ENCODE measurements at places on chromosomes 1 and 21.
A peak's percentile ranks its signal among the peaks of the same experiment; 100 is the strongest.

DNA sequence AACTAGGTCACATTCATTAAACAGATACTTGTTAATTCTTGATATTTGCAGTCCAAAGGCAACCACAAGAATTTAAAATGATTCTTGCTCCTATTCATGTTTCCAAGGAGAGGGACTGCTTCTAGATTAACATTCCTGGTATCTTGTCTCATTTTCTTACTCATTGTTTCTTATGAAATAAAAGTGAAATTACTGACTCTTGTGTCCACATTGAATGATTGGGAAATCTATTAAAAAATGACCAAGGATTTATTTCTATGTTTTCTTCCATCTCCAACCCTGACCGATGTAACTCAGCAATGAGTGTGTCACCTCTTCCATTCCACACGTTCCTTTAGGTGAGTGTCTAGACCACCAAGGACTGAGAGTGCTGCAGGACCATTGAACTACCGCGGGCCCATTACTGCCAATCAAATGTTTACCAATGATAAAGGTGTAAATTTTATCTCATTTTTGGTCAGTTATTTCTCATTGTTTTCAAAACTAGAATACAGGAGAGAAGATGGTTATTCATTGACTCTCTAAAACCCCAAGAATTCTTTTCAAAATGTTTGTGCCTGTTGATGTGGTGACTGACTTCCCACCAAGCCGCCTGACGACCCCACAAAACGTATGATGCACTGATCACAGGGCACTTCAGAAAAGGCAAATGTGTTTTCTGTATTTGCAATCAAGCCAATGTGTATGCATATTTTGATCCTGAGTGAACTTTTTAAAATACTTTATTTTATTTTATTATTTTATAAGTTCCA lies 414.6 kb upstream of the PTBP2 start:
- no peak for DNase-seq

- no peak for DNase-seq
Observed at GRCh38 chr1:160704250-160704649, 7.4 kb downstream of the CD48 start.

- DNase-seq, result no peak
Observed at GRCh38 chr1:197062692-197063091, 4.4 kb downstream of the F13B start.

DNA sequence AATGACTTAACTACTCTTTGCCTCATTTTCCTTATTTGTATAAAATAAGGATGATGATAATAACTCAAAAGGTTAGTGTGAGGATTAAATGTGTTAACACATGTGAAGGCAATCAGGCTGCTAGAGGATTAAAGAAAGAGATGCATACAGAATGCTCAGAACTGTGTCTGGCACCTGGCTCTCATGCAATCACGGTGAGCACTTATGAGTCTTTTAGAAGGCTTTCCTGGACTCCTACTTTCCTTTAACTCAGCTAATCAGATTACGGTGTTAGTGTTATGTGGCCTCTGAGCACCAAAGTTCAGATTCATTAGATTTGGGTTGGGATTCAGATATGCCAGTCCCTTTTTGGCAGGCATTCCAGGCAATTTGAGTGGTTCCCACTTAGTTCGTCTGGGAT lies 311.6 kb upstream of the USP24 start:
- DNase-seq, result no peak

- no peak for DNase-seq
Observed at GRCh38 chr1:30844631-30845030, 63.9 kb downstream of the SDC3 start.

DNA sequence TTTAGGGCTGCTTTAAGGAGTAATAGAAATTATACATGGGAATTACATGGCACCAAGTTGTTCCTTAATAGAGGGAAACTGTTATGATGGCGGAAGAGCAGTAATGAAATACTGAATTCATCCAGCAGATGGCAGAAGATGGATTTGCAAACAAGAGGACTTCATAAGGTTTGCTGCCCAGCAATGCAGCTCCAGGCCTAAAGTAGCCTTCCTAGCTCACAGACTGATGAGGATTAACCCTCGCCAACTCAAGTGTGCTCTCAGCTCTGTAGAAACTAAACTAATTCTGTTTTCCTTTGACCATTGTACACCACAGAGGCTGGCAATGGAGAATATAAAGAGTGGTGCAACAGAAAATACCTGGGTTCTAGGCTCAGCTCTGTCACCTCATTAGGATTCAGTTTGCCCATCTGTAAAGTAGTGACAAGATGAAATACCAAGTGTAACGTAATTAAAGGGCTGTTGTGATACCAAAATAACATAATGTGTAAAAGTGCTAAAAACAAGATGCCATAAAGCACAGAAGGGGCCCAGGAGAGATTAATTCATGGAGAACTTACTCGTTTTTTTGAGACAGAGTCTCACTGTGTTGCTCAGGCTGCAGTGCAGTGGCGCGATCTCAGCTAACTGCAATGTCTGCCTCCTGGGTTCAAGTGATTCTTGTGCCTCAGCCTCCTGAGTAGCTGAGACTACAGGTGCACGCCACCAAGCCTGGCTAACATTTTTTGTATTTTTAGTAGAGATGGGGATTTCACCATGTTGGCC lies 102.4 kb upstream of the SERBP1 start:
- no peak for DNase-seq

GRCh38 chr1:13478692-13479091 lies 35.1 kb downstream of the LRRC38 start:
- no peak for DNase-seq

DNA sequence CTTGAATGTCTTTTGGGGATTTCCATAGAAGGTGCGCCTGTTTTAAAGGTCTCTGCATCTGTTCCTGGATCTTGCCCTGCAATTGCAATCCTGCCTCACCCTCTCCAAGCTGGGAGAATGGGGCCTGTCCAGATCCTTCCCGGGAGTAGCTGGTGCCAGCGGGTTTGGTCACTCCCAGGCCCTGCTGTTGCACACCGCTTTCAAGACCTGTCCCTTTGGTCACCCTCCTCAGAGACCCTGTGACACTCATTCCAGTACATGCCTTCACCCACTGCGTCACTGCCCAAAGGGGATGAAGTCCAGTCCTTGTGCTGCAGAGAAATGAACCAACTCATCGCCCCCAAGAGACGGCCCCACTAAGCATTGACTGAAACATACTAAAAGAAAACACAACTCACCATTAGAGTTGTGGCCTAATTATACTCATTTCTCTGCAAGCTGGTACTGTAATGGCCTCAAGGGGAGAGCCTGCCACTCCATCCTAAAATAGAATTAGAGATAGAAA lies 1.9 kb upstream of the IRF2BP2 start:
- DNase-seq, result peak; percentile 31

DNA sequence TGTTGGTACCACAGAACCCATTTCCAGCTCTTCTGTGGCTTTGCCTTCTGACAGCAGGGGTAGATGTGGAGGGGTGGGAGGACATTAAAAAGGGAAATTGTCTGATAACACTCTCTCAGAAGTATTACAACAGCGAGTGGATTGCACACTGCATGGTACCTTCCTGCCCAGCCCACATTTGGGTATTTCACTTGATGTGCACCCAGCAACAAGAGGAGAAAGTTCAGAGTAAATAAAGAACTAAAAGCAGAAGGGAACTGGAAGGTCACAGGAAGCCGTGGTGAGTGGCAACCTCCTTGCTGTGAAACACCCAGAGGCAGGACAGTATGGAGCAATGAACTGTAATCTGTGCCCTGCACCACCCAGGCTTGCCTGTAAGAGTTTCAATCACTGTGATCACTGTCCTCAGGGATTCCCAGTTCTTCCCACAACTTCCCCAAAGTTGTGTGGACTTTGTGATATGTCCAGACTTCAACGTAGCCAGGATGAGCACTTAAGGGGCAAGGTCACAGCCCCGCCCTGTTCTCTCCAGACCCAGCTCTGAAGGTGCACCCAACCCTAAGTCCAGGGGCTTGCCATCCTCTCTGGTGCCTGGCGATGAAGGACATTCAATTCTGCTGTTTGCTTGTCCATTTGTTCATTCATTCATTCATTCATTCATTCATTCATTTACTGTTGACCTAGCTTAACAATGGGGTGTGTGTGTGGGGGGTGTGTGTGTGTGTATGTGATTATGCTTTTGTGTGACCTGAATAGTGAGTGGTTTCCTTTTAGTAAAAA lies 18.7 kb upstream of the F5 start:
- peak; percentile 33 for DNase-seq

DNA sequence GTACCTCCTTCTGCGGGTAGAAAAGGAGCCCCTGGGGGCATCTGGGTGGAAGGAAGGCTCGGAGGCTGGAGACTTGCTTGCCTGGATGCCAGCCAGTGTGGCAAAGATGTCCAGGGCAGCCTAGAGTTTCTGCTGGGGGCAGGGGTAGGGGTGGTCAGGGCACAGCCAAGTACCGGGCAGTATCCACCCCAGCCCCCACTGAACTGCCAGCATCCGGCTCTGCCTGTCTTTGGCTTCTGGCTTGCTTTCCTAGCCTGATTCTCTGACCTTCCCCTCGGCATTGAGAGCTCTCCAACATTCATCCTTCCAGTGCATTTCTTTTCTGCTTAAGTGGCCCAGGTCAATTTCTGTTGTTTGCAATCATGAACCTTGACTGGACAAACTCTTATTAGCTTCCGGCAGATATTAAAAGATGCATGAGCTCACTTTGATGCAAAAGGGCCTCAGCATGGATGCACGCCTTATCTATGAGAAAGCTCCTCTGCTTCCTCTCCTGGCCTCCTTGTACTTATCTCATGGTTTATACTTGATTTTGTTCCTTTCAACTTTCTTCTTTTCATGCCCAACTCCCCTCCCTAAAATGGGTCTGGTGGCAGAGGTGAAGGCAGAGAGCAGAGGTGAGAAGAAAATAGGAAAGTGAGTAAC lies 116.9 kb downstream of the HLCS start:
- DNase-seq, result no peak
